ENCODE measurements at places on chromosomes 4 and X.

GRCh38 chrX:136635235-136635634 is 12.7 kb upstream of the CD40LG start:
- DNase-seq = no peak

DNA sequence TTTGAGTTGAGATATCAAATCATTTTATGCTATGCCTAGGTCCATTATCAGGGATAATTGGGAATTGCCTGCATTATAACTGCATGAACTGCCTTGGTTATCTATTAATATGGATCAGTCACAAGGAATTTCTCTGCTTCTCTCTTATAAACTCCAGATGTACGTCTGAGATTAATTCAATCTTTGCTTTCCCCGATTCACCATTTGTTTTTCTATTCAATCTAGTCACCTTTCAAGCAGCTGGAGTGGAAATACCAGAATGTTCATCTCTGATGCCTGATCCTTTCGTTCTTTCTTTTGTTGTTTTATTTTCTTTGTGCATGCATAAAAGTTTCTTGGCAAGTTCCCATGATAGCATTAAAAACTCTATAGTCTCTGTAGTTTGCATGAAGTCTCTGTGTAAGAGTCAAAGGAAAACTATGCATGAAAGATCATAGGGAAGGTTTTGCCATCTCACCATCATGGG is 22.6 kb downstream of the SYNPO2 start:
- no peak for DNase-seq

DNA sequence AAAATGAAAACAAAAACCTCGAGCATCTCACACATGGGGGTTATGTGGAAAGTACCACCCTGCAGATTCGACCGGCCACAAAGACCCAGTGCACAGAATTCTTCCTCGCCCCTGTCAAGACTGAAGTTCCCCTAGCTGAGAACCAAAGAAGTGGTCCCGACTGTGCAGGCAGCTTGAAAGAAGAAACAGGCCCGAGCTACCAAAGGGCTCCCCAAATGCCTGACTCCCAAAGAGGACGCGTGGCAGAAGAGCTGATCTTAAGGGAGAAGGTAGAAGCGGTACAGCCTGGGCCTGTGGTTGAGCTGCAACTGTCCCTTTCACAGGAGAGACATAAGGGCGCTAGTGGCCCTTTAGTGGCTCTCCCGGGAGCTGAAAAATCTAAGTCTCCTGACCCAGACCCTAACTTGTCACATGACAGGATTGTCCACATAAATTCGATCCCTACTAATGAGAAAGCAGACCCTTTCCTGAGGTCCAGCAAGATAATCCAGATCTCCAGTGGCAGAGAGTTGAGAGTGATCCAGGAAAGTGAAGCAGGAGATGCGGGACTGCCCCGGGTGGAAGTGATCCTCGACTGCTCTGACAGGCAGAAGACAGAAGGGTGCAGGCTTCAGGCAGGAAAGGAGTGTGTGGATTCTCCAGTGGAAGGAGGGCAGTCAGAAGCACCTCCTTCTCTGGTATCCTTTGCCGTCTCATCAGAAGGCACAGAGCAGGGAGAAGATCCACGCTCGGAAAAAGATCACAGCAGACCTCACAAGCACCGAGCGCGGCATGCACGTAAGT is 108.8 kb upstream of the MYOZ2 start:
- no peak for DNase-seq

GRCh38 chr4:54541426-54542118 is 116.2 kb upstream of the KIT start:
- no peak for DNase-seq

DNA sequence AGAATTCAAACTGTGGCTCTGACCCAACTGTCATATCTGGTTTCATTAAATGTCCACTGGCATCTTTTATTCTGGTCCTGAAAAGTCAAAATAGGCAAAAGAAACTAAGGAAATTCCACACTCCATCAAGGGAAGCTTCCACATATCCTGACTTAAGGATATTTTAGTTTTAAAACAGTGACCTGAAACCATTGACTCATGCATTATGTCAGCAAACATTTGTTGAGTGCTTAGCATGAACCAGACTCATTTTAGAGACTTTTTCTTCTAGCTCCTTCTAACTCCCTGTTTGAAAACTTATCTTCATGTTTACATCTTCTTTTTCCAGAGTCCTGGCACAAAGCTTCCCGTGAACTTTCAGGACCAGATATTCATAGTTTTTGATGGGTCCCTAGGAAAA is 6.9 kb upstream of the CXCL1 start:
- DNase-seq = no peak

DNA sequence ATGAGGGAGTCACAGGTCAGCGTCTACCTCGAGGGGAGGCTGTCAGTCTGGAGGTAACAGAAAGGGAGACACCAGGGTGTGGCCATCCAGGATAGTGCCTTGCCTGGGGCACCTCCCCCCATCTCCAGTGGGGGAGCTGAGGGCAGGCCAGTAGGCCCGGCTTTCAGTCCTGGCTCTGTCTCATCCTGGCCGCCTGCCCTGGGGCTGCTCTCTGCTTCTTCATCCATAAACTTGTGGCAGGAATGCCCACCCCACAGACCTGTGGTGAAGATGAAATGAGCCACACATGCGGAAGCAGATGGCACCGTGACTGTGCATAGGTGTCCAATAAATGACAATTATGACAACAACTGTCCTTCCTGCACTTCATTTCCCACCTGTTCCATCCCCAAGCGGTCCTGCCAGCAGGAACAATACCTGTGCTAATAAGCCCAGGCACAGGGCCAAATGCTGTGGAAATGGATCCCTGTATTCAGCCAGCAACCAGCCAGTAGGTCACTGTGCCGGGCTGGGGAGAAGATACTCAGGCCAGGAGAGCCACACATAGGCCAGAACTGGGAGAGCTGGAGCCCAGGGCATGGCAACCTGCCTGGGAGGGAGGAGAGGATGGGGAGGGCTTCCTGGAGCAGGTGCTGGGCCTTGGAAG is 30.2 kb downstream of the TRO start:
- no peak for DNase-seq

DNA sequence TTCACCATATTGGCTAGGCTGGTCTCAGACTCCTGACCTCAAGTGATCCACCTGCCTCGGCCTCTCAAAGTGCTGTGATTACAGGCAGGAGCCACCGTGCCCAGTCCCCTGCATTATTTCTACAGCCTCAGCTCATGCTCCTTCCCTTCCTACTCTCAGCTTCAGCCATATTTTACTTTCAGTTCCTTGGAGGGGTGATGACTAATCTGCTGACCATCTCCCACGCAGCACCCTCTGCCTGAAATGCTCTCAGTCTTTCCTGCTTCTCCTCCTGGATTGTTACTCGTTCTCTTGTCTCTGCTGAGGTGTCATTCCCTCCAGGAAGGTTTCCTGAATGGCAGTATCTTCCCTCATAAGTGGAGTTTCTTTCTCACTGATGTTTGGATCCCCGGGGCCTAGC is 63.3 kb downstream of the MOSPD2 start:
- DNase-seq = no peak

DNA sequence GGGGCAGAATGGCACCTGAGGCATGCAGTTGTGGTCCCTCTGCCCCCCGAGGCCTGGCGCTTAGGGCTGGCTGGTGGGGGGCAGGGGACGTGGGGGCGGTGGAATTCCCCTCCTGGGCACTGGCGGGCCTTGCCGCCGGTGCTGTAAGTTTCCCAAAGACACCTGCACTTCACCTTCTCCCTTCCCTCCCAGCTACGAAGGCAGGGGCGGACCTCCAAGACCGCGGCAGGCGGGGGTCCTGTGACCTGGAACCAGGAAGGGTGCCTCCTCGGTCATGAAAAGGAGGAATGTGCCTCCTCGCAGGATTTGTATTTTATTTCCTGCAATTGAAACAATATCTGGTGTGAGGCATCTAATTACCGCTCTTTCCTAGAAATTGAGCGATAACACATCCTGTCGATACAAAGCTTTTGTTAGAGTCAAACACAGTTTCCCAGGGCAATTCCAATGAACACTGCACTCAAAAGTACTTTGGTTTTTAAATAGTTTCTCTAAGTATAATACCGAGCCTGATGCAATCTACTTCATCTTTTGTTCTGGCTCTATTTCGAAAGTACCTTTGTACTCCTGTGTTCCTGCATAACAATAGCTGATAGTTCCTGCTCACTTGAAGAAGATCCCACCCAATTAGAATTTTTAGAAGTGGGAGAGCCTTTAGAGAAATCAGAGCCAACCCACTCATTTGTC is 12.3 kb upstream of the ADRA2C start:
- no peak for DNase-seq

- DNase-seq = no peak
Observed at GRCh38 chr4:36123906-36124305, 120.4 kb downstream of the ARAP2 start.

GRCh38 chr4:146389561-146389960 is 132.2 kb downstream of the SLC10A7 start:
- no peak for DNase-seq

DNA sequence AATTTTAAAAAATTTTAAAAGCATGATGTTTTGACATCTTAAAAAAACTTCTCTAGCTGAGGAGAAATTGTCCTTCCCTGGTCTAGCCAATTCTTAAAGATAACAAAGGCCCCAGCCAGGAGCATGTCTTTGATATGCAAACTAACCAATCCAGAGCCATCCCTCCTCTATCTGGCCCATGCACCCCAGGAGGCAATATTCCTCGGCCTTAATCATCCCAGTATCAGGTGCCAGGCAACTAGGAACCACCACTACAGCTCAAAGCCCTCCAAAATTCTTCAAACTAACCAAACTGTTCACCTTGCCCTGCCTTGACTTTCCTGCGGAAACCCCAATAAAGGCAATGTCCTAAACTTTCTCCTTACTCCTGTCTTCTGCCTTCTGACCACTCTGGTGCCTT is 97.8 kb upstream of the USP9X start:
- DNase-seq = no peak

- no peak for DNase-seq
Observed at GRCh38 chr4:177803151-177803550, 360.9 kb upstream of the AGA start.

GRCh38 chr4:12987284-12987683 is 496.9 kb downstream of the RAB28 start:
- no peak for DNase-seq

GRCh38 chr4:56038487-56039162 is 89.9 kb downstream of the CEP135 start:
- no peak for DNase-seq

- DNase-seq = no peak
Observed at GRCh38 chrX:73847991-73848390, 285.0 kb downstream of the CHIC1 start.

DNA sequence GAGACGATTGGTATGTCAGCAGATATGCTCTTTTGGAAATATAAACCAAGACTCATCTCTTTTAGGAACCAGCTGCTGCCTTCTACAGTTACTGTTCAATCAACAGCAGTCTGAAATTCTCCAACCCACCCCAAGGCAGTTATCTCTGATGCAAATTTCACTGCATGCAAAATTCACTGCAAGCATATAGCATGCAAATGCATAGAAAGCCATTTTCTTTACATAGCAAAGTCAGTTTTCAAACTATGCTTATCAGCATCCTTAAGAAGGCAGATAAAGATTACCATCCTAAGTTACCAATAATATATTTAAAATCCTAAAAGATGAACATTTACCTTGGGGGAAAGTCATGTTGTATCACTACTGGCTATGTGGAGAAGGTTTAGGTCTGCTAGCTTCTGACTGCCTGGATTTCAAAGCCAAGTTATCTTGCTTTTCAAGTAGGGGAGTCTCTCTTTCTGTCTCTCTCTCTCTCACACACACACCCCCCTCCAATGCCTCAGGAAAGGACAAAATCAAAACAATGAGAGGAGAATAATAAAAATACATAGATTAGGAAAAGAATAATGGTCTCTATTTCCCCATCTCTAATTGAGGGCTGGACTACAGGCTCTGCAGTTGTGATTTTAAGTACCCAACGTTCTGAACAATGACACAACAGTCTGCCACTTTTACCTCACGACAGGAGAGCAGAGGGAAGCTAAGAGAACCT is 1.5 kb downstream of the NMU start:
- DNase-seq = no peak

DNA sequence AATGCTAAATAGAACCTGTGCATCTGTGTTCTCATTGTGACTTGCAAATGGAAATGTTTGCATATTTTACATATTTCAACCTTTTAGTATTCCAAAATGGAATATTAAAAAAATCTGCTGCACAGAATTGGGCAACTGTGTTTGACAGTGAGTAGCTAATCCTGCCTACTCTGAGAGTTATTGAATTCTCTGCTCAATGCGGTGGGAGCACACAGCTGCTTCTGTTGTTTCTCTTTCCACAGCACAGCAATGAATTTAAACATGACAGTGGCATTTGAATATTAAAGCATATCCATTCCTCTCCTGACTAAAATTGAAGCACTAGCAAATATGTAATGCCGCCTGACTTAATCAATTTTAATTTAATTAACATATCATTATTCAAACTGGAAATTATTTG is 366.6 kb downstream of the GASK1B start:
- no peak for DNase-seq

DNA sequence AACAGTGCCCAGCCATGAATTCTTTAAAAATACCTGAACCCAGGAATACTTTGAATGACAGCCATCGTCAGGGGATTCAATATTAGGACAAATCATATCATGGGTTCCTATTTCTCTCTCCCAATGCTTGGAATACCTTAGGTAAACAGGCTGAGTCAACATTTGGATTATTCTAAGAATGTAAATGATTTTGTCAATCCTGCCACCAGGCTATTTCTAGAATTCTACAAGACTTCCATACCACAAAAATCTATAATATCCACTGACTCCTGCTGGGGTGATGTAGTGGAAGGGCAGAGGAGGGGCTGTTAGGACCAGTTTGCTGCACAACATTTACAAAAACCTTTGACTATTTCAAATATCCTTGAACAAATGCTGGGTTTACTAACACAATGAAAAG is 65.2 kb downstream of the IGFBP7 start:
- DNase-seq = no peak

- DNase-seq = peak; percentile 80
Observed at GRCh38 chrX:7330971-7331746, 183.2 kb upstream of the PUDP start.

GRCh38 chr4:124589786-124590185 is 122.7 kb downstream of the ANKRD50 start:
- no peak for DNase-seq

DNA sequence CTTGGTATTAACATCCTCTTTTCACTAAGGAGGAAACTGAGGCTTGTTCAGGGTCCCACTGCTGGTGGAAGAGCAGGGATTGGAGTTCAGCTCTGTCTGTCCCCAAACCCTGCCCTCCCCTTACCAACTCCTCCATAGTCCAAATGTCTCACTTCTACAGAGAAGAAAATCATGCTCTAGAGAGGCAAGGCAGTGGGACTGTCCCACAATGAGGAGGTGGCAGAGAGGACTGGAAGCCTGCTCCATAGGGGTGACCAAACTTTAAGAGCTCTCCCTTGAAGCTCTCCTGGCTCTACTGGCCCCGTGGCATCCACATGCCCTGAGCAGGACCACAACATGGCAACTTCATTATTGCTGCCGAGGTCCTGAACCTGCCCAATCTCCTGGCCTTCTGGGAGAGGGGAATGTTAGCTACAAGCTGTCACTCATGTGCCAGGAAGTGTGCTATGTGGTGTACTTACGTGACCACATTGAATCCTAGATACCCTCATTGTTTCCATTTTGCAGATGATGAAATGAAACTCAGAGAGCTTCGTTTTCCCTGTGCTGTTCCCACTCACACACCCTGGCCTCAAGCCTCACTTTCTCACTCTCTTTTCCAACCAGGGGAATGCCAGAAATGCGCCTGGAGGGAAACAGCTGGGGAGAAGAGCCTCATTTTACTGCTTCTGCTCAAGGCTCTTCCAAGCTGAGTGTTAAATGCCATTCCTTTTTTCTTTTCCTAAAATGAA is 71.5 kb downstream of the ANAPC4 start:
- no peak for DNase-seq

GRCh38 chrX:119763181-119763580 is 4.8 kb downstream of the SOWAHD start:
- DNase-seq = peak; percentile 47

GRCh38 chr4:186813377-186814068 is 89.9 kb upstream of the FAT1 start:
- DNase-seq = no peak
